ENCODE measurements at places on chromosomes 3 and 15.

DNA sequence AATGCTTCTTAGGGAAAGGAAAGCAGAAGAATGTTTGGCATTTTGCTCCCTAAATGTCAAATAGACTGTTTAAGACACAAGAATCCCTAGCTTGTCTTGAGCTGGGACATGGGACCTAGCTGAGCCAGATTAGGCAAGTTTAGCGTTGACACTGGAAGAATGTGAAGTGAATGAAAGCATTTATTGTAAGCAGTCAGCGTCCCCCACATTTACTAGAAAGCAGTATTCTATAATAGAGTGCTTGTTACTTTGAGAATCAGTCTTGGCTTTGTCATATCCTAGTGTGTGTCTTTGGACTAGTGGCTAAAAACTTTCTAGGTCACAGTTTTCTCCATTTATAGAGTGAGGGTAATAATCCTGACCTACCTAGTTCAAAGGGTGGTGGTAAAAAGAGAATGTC, 161.6 kb downstream of the ADAMTSL3 start:
- no peak for DNase-seq

- no peak for DNase-seq
Observed at GRCh38 chr3:178777718-178778411, 241.6 kb downstream of the KCNMB2 start.

- DNase-seq = no peak
Observed at GRCh38 chr15:40134885-40135284, 26.0 kb upstream of the BUB1B start.

DNA sequence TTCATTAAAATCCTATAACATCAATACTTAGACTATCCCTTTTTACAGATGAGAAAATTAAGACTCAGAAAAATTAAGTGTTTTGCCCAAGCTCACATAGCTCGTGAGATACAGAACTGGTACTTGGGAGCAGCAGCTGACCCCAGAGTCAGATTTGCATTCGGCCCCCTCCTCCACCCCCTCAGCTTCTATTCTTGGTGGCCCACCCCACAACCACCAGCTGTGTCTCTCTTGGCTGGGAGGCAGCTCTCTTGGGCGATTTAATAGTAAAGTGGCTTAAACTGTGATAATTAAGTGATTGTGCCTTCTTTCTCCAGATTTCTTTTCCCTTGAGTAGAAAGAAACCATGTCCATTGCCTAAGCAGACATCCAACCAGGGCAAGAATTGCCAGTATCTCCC, 203.6 kb upstream of the PDZRN3 start:
- no peak for DNase-seq

- DNase-seq = no peak
Observed at GRCh38 chr15:32861174-32861573, 143.4 kb downstream of the GREM1 start.

DNA sequence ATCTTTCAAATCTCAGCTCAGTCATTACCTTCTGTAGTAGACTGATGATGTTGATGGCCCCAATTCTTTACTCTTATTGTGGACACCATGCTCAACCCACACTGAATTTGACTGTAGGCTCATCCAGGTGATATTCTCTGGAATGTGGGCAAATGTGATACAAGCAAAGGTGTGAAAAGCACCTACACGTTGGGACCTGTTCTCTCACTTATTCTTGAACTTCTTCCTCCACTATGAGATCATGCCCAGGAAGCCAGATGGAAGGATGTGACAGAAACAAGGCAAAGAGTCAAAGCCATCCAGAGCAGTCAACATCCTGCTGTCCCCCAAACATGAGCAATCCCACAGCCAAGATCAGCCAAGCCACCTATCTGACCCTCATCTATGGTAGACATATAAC, 471.2 kb upstream of the UBE2E2 start:
- no peak for DNase-seq

DNA sequence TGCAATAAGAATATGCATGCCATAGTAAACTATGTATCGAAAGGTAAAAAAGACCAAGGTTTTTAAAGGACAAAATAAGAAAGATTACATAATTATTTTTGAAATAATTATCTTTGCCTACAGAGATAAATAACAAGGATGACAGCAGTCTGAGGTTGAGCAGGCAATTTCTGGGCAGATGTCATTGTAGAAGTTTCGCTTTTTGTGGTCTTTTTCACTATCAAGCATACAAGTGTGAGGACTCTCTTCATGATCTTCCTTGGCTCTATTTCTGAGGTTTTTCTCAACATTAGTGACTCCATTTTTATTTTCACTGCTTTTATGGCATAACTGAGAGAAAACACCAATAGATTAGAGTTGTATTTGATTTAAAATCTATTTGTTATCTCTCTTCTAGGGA, 1337.9 kb upstream of the EPHA6 start:
- no peak for DNase-seq

DNA sequence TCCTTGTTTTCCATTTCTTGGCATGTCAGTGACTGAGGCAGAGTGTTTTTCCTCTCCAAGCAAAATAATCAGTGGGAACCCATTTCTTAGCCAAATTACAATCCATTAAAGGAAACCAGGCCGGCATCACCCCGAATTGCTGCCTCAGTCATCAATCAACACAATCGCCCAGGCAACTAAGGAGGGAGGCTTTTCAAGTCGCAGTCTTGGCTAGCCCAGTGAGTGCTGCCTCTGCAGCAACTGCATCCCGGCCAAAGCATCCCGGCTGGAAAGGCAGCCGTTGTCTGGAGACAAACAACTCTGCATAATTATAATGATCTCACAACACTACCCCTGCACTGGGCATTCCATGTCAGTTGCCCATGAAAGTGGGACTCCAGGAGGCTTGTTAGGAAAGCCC, 213.5 kb upstream of the PRICKLE2 start:
- DNase-seq = no peak

DNA sequence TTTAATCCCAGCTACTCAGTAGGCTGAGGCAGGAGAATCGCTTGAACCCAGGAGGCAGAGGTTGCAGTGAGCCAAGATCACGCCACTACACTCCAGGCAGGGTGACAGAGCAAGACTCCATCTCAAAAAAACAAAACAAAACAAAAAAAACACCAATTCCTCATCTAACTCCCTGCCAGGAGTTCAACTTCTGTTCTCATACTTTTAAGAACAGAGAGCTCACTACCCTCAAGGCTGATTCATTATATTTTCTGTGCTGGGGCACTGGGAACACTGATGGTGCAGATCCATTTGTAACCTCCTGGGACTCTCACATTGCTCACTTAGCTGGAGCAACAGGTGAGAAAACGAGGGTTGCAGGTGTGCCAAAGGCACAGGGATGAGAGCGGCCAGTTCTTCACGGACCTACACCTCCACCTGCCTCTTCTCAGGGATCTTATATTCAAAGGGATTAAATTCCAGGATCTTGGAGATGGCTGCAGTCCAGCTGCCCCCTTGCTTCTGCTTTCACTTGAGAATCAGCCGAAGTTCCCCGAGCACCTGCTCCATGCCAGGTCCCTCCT, 12.3 kb upstream of the CSK start:
- no peak for DNase-seq

Data from 8988T (cell line).